Smooth muscle cell of the brain vasculature (primary cell): ENCODE measurements at places on chromosomes 13 and 19.

- no peak for DNase-seq
These were observed 157.8 kb downstream of the SIPA1L3 start for GRCh38 chr19:38064661-38065425.

GRCh38 chr13:100381595-100382224 lies 206.9 kb downstream of the GGACT start:
- no peak for DNase-seq

- DNase-seq = no peak
These were observed 29.1 kb downstream of the DHX34 start for GRCh38 chr19:47378246-47378645.

- no peak for DNase-seq
These were observed 5.3 kb downstream of the FGF21 start for GRCh38 chr19:48760504-48761205.

- no peak for DNase-seq
These were observed 6.7 kb upstream of the F2RL3 start for GRCh38 chr19:16882146-16882545.

GRCh38 chr13:32866921-32867320 lies 149.3 kb upstream of the KL start:
- no peak for DNase-seq

GRCh38 chr19:1282588-1283206 lies 3.0 kb upstream of the EFNA2 start:
- DNase-seq = no peak

- DNase-seq = no peak
These were observed 76.6 kb upstream of the SPATA13 start for GRCh38 chr13:24083722-24084421.

DNA sequence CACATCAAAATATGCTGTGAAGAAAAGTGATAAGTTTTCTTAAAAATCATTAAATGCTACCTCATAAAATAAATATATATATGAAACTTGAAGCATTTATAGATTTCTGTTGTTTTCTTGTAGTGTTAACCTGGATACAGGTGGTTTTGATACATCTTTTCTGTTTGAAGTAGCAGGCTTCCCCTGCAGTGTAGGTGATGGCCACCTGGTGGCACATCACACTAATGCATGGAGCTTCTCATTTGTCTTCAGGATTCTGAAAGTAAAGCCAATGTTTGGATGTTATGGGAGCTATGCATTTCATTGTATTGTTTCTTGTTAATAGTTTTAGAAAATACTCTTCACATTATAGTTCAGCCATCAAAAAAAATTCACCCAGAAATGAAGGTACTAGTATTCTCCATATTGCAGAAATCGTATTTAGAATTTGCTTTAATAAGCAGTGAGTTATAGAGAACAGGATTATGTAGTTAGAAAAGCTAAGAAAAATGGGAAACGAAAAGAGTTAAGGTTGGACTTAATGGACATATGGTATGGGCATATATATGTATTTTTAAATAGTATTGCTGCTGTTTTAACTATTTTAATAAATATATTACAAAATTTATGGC lies 18.7 kb downstream of the GPR180 start:
- no peak for DNase-seq
